MCF 10A (cell line): ENCODE measurements at places on chromosomes 11 and 22. TPM values are rescaled to one million over a fixed set of nuclear protein-coding genes. Genes with fewer than 3 reads are reported as not detected.

GRCh38 chr11:131922220-131922619 lies 551.8 kb downstream of the NTM start:
- no peak overlapping the region for H3K4me3 ChIP-seq
- no peak for DNase-seq
- no peaks in the 10 kb centered on the region for H3K36me3 ChIP-seq
- no peak overlapping the region for H3K27ac ChIP-seq
- H3K27me3 ChIP-seq: no peaks in the 10 kb centered on the region

- H3K4me1 ChIP-seq: no peaks in the 10 kb centered on the region
- no peak overlapping the region for H3K4me3 ChIP-seq
- H3K36me3 ChIP-seq: peaks cover 24% of the 10 kb centered on the region
- no peak for DNase-seq
- H3K27ac ChIP-seq: no peak overlapping the region
Measured at GRCh38 chr22:35660291-35661127, 12.3 kb downstream of the APOL6 start.

DNA sequence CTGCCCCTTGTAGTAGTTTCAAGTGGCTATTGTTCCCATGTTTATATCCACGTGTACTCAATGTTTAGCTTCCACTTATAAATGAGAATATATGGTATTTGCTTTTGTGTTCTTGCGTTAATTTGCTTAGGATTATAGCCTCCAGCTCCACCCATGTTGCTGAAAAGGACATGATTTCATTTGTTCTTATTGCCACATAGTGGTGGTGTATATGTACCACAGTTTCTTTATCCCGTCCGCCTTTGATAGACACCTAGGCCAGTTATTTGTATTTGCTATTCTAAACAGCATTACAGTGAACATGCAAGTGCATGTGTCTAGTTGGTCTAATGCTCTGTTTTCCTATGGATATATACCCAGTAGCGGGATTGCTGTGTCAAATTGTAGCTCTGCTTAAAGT lies 6.8 kb downstream of the OR51B2 start:
- no peak overlapping the region for H3K27ac ChIP-seq
- no peak overlapping the region for H3K4me3 ChIP-seq
- peaks cover 35% of the 10 kb centered on the region for H3K27me3 ChIP-seq

DNA sequence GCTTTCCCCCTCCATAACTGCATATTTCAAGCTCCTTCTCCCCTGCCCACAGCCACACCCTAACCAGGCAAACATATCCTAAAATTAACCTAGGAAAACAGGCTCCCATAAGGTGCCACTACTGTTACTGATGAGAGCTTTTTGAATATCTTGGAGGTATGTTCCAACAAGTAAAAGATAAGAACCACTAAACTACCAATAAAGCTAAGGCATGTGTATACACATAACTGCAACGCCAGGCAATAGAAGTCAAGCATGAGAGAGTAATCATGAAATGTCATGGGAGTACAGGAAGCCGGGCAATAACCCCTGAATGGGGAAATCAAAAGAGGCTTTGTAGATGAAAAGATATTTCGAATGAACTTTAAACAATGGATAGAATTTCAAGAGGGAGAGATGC lies 9.3 kb downstream of the MMP13 start:
- no peak for DNase-seq
- no peak overlapping the region for H3K27ac ChIP-seq
- H3K36me3 ChIP-seq: peaks cover 4% of the 10 kb centered on the region

DNA sequence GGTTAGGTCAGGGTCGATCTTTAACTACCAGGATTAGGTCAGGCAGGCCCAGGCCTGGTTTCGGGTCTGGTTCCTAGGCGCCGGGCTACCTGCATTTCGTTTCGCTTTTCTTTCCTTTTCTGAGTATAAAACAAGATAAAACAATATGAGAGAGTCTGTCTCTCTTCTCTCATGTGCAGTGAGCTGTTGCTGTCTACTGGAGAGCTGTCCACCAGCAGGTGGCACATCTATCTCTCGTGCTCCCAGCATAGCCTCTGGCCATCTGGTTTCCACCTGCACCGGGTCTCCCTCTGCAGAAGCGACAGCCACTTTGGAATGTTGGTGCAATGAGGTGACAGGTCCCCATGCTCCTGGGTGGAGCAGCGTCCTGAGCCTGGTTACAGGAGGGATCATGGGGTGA lies 27.6 kb downstream of the RIBC2 start:
- DNase-seq: peak; percentile 68
- no peaks in the 10 kb centered on the region for H3K27me3 ChIP-seq
- H3K27ac ChIP-seq: no peak overlapping the region
- H3K4me3 ChIP-seq: no peak overlapping the region

GRCh38 chr11:26247340-26247739 lies 84.6 kb upstream of the ANO3 start:
- H3K4me3 ChIP-seq: no peak overlapping the region
- DNase-seq: no peak
- H3K27me3 ChIP-seq: peaks cover 64% of the 10 kb centered on the region
- no peaks in the 10 kb centered on the region for H3K4me1 ChIP-seq
- no peak overlapping the region for H3K27ac ChIP-seq

- peak overlapping the region; percentile 27 for H3K27ac ChIP-seq
- H3K4me3 ChIP-seq: no peak overlapping the region
- H3K36me3 ChIP-seq: peaks cover 37% of the 10 kb centered on the region
Measured at GRCh38 chr11:112017538-112017937, 7.7 kb upstream of the DLAT start.

- H3K27ac ChIP-seq: no peak overlapping the region
- no peak for DNase-seq
- no peaks in the 10 kb centered on the region for H3K27me3 ChIP-seq
- H3K4me1 ChIP-seq: peaks cover 14% of the 10 kb centered on the region
Measured at GRCh38 chr11:86688398-86689179, 16.2 kb upstream of the ME3 start.

GRCh38 chr11:45176996-45177395 lies 30.6 kb downstream of the PRDM11 start:
- no peaks in the 10 kb centered on the region for H3K36me3 ChIP-seq

GRCh38 chr11:2721210-2721916 lies 21.6 kb upstream of the KCNQ1OT1 start:
- peaks cover 6% of the 10 kb centered on the region for H3K36me3 ChIP-seq
- H3K27me3 ChIP-seq: no peaks in the 10 kb centered on the region
- no peak overlapping the region for H3K4me3 ChIP-seq
- H3K4me1 ChIP-seq: no peaks in the 10 kb centered on the region

GRCh38 chr22:22756109-22756508 lies 111.7 kb downstream of the GGTLC2 start:
- H3K36me3 ChIP-seq: peaks cover 6% of the 10 kb centered on the region
- H3K27ac ChIP-seq: no peak overlapping the region
- no peak for DNase-seq
- no peak overlapping the region for H3K4me3 ChIP-seq

DNA sequence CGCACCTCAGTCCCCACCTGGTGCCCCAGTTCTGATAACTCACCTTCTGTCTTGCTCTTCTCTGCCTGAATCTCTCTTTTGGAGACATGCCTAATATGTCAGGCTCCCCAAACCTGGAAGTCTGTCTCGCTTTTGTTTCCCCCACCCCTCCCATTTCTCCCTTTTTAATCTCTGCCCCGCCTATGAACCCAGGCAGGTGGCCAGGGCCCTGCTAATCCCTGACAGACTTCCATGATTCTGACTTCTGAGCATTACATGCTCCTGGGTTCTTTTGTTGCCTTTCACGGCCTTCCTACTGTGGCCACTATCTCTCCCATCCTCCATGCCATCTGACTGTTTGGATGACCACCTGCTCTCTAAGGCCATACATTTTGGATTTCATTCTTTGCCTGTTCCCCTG lies 1120.9 kb upstream of the CCDC90B start:
- no peak overlapping the region for H3K4me3 ChIP-seq
- H3K36me3 ChIP-seq: no peaks in the 10 kb centered on the region
- DNase-seq: no peak
- peaks cover 37% of the 10 kb centered on the region for H3K27me3 ChIP-seq
- no peak overlapping the region for H3K27ac ChIP-seq
- no peaks in the 10 kb centered on the region for H3K4me1 ChIP-seq

- DNase-seq: no peak
- no peaks in the 10 kb centered on the region for H3K27me3 ChIP-seq
- peak overlapping the region; percentile 81 for H3K27ac ChIP-seq
- H3K4me3 ChIP-seq: no peak overlapping the region
Measured at GRCh38 chr22:36540867-36541642, 12.1 kb upstream of the EIF3D start.

DNA sequence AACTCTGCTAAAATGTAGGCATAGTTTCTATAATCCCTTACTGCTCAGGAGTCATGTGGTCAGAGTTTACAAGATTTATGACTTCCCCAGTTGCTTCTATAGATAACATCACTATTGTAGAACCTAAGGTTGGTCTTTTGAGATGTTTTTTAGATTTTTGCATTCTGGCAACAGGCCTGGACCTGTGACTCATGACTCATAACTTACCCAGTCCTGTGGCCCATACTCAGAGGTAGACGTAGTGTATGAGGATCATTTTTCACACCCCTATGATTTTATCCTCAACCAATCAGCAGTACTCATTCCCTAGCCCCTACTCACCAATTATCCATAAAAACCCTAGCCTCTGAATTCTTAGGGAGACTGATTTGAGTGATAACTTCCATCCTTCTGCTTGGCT lies 384.4 kb upstream of the DDI1 start:
- DNase-seq: peak; percentile 7
- no peaks in the 10 kb centered on the region for H3K36me3 ChIP-seq
- H3K27ac ChIP-seq: no peak overlapping the region
- H3K4me3 ChIP-seq: no peak overlapping the region
- no peaks in the 10 kb centered on the region for H3K27me3 ChIP-seq
- H3K4me1 ChIP-seq: no peaks in the 10 kb centered on the region

DNA sequence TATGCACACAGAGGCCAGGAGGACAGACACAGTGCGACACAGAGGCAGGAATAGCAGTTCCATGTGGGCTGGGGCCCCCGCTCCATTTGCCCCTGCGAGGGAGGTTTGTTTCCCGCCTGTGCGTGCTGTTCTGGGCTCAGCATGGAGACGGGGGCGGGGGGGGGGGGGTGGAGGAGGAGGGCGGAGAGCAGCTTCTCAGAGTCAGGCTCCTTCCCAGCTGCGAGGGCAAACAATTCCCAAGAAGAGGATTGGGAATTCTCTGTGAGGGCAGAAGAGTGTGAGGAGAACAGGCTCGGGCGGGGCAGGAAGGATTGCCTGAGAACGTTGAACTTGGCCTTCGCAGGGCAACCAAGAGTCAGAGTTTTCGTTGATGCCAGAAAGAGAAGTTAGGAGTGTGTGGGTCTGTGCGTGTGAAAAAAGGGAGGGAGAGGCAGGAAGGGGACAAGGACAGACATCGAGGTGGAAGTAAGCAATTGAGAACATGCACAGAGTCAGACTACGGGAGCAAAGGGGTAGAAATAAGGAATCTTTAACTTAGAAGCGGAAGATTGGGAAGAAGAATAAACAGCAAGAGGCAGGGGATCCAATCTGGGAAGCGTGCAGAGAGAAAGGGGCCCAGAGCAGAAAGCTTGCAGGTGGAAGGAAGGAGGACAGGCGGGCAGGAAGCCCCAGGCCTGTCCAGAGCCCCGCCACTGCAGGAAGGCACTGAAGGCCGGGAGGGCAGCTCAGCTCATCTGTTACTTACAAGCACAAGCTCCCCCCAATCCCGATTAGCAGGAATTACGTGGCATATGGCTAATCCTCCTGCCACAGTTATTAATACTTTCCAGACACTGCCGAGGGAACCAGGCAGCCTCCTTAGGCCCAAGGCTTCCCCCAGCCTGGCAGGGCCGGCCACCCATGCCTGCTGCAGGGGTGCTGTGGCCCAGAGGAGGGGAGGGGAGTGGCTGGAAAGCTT lies 15.6 kb upstream of the JAM3 start:
- H3K27ac ChIP-seq: no peak overlapping the region
- H3K27me3 ChIP-seq: peaks cover 7% of the 10 kb centered on the region
- DNase-seq: no peak
- H3K4me1 ChIP-seq: no peaks in the 10 kb centered on the region
- H3K4me3 ChIP-seq: no peak overlapping the region

DNA sequence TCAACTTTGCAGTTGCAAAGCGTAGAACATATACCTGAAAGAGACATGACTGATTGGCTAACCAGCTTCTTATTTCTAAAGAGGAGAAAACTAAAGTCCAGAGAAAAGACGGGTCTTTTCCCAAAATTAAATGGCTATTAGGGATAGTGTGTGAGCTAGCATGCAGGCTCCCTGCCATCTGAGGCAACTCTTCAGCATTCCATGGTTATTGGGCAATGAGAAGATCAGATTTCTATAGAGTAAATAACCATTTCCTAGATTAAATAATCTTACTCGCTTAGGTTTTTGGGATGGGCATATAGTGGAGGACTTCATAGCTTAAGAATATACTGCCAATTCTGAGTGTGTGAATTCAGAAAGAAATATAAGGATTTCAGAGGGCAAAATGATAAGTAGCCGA lies 95.0 kb downstream of the PDHX start:
- H3K36me3 ChIP-seq: no peaks in the 10 kb centered on the region
- no peaks in the 10 kb centered on the region for H3K27me3 ChIP-seq
- no peak overlapping the region for H3K27ac ChIP-seq
- peaks cover 20% of the 10 kb centered on the region for H3K4me1 ChIP-seq
- H3K4me3 ChIP-seq: no peak overlapping the region

- H3K4me3 ChIP-seq: no peak overlapping the region
- H3K4me1 ChIP-seq: peaks cover 37% of the 10 kb centered on the region
- H3K36me3 ChIP-seq: no peaks in the 10 kb centered on the region
Measured at GRCh38 chr11:73384872-73385689, 8.9 kb downstream of the RELT start.

DNA sequence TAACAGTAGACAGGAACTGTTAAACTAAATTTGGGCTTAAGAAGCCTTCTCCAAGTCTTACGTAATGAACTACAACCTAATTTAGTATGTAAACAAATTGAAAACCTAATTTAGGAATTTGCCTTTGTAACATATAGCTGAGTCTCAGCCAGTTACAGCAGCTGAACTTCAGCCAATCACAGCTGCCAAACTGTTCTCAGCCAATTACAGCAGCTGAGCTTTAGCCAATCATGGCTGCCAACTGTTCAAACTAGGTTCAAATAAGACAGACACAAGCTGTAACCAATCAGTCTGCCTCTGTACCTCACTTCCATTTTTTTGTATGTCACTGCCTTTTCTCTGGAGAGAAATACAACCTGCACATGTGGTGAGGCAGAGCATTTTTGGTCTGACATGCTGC lies 95.0 kb upstream of the CD44 start:
- H3K36me3 ChIP-seq: no peaks in the 10 kb centered on the region
- H3K27me3 ChIP-seq: no peaks in the 10 kb centered on the region
- no peak overlapping the region for H3K27ac ChIP-seq
- DNase-seq: no peak
- no peak overlapping the region for H3K4me3 ChIP-seq
- H3K4me1 ChIP-seq: peaks cover 21% of the 10 kb centered on the region

GRCh38 chr22:19038728-19039447 lies 83.3 kb downstream of the DGCR2 start:
- peaks cover 47% of the 10 kb centered on the region for H3K36me3 ChIP-seq
- H3K4me3 ChIP-seq: no peak overlapping the region
- H3K27ac ChIP-seq: no peak overlapping the region
- DNase-seq: no peak
- H3K4me1 ChIP-seq: no peaks in the 10 kb centered on the region

GRCh38 chr11:113163291-113164030 lies 150.9 kb upstream of the TTC12 start:
- no peak for DNase-seq
- H3K4me3 ChIP-seq: no peak overlapping the region
- H3K27ac ChIP-seq: no peak overlapping the region

Gene FGF19
- total RNA-seq: not detected in 2 replicates

Gene IRAG1
- total RNA-seq: 0.07 TPM in 1 of 2 replicates, not detected in the other

Gene GGTLC3
- not detected in 2 replicates for total RNA-seq

Gene OVOL1
- total RNA-seq: not detected in 2 replicates

Gene SLC1A2
- total RNA-seq: not detected in 2 replicates
